ELR (cell line): ENCODE measurements at places on chromosomes 7 and 10.
A peak's percentile ranks its signal among the peaks of the same experiment; 100 is the strongest.

- DNase-seq: no peak
Observed at GRCh38 chr7:16471933-16472332, 6.4 kb upstream of the SOSTDC1 start.

GRCh38 chr10:48982584-48982983, 42.9 kb upstream of the LRRC18 start:
- no peak for DNase-seq

GRCh38 chr7:107383203-107383602, 86.7 kb upstream of the GPR22 start:
- no peak for DNase-seq

GRCh38 chr7:101885597-101885955, 68.2 kb downstream of the CUX1 start:
- no peak for DNase-seq

GRCh38 chr7:14483663-14484062, 418.9 kb downstream of the DGKB start:
- DNase-seq: peak; percentile 53

GRCh38 chr7:155425011-155425340, 33.0 kb upstream of the EN2 start:
- DNase-seq: no peak

- DNase-seq: peak; percentile 96
Observed at GRCh38 chr10:95260397-95260881, 30.4 kb downstream of the PDLIM1 start.

DNA sequence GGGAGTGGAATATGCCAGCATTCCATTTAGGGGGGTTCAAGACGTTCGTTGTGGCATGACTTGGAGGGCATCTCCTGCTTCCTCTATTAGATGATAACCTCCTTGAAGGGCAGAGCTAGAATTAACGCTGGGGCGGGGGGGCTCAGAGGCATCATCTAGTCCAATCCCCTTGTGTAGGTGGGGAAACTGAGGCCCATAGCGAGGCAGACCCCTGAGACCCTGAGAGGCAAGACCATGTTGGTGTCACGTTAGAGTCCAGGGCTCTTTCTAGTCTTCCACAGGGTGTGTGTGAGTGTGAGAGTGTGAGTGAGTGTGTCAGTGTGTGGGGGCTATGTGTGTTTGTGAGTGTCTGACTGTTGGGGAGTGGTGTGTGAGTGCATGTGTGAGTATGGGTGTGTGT, 29.3 kb upstream of the NUB1 start:
- no peak for DNase-seq

GRCh38 chr7:55339033-55340000, 25.8 kb upstream of the LANCL2 start:
- no peak for DNase-seq
